ENCODE measurements at places on chromosomes 12 and 14.

DNA sequence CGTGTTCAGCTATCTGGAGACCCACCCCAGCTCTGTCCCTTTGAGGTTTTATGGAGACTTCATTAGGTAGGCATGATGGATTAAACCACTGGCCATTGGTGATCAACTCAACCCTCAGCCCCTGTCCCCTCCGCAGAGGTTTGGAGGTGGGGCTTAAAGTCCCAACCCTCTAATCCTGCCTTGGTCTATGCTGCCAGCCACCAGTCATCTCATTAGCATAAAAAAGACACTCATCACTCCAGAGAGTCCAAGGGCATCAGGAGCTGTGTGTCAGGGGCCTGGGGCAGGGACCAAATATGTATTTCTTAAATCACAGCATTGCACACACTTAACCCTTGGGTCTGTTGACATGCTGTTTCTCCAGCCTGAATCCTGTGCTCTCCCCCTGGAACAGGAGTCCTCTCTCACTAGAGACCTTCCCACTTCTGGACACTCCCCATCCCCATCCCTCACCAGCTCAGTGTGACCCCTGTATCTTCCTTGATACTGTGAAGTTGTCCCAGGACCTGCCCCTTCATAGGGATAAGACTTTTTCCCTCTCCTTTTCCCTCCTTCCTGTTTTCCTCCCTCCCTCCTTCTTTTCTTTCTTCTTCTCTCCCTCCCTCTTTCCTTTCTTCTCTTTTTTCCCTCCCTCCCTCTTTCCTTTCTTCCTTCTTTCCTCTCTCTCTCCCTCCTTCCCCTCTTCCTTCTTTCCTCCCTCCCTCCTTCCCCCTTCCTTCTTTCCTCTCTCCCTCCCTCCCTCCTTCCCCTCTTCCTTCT lies 54.7 kb upstream of the CLMN start:
- DNase-seq = no peak

GRCh38 chr12:14906114-14906513 lies 20.5 kb upstream of the MGP start:
- no peak for DNase-seq

GRCh38 chr12:48972213-48972951 lies 847 bp upstream of the WNT10B start:
- no peak for DNase-seq

GRCh38 chr12:113069149-113069548 lies 12.6 kb downstream of the DTX1 start:
- no peak for DNase-seq

- DNase-seq = no peak
Observed at GRCh38 chr14:72196237-72197015, 264.2 kb downstream of the RGS6 start.

DNA sequence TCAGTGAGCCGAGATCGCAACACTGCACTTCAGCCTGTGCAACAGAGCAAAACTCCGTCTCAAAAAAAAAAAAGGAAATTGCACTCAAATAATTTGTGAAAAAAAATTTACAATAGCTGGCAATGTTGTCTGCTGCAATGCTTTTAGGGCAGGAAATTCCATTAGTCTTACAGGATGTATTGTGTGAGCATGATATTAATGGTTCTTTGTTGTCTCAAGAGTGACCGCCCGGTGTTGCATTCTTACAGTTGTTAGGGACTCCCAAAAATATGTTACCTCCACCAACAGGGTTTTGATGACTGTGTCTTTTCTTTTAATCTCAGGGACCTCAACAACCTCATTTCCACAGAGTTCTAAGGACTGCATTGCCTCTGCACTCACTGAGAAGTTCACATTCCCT lies 44.8 kb downstream of the PZP start:
- no peak for DNase-seq

DNA sequence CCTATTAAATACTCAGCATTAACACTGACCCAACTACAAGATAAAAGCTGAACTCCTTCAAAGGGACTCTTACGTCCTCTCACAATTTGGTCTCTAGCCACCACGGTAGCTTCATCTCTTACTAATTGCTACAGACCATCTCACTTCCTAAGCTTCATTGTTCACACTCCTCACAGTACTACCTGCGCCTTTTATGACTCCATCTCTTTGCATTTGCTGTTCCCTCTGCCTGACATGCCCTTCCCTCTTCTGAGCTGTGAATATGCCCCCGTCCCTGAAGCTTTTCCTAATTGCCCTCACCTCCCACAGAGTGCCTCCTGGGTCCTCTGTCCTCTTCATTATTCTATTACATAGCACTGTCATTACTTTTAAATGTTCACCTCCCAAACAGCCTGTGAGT lies 2.5 kb downstream of the EEA1 start:
- no peak for DNase-seq

GRCh38 chr14:54935958-54936357 lies 33.3 kb upstream of the GCH1 start:
- DNase-seq = no peak

DNA sequence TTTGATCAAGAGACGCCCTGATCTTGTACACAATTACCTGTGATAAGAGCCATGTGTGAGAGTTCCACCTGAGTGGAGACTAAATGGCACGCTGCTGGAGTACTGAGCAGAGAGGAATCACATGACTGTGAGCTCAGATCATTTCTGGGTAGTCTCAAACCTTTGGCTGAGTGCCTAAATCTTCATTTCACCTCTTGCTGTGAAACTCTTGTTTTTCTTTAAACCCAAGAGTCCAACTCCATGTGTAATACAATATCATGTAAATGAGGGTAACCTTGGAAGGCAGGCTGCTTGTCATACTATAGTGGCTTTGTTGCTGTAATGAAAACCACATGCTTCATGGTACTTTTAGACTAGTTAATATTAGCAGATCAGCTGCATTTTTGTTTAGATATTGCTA lies 156.9 kb downstream of the CAND1 start:
- DNase-seq = no peak

GRCh38 chr12:81296556-81297305 lies 218.9 kb downstream of the ACSS3 start:
- DNase-seq = no peak

DNA sequence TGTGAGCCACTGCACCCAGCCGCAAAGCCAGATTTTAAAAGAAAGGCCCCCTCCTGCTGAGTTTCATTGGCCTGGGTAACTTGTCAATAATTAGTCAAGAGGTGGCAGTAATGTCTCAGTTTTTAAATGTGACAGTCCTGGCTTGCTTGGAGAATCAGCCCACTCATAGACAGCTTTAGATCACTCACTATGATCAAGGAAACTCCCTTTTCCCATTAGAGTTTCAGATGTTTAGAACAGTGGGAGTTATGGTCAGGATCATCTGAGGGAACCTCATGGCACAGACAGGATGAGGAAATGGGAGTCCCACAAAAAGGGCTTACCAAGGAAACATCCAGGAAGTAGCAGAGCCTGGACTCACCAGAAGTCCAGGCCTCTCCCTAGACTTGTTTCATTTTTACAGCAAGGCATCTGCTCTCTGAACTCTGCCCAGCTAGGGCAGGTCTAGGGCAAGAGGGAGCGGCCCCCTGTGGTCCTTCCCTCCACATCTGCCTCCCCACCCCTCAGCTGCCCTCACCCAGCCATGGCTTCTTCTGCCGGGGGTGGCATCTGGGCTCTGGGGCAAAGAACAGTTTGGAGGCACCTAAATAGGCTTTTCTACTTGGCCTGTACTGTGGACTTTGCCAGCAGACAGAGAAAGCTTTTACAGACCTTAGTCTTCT lies 11.2 kb downstream of the BCL2L14 start:
- DNase-seq = no peak

GRCh38 chr12:51362747-51363342 lies 16.4 kb upstream of the CELA1 start:
- no peak for DNase-seq

DNA sequence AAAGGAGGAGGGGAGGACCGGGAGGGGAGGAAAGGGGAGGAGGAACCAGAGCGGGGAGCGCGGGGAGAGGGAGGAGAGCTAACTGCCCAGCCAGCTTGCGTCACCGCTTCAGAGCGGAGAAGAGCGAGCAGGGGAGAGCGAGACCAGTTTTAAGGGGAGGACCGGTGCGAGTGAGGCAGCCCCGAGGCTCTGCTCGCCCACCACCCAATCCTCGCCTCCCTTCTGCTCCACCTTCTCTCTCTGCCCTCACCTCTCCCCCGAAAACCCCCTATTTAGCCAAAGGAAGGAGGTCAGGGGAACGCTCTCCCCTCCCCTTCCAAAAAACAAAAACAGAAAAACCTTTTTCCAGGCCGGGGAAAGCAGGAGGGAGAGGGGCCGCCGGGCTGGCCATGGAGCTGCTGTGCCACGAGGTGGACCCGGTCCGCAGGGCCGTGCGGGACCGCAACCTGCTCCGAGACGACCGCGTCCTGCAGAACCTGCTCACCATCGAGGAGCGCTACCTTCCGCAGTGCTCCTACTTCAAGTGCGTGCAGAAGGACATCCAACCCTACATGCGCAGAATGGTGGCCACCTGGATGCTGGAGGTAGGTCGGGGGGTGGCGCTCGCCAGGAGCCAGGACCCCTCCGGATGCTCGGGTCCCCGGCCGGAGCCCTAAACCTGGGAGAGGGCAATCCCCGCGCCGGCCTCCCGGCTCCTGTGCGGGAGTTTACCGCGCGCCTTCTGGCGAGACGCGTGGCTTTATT lies at the start of gene CCND2:
Gene CCND2, plus strand, starts transcription at position 111 of the 744 bp plus-strand sequence. Its CDS starts 279 bp downstream, at position 390.
- peak; percentile 82 for DNase-seq

- DNase-seq = no peak
Observed at GRCh38 chr12:83141460-83141994, 454.8 kb downstream of the TMTC2 start.

DNA sequence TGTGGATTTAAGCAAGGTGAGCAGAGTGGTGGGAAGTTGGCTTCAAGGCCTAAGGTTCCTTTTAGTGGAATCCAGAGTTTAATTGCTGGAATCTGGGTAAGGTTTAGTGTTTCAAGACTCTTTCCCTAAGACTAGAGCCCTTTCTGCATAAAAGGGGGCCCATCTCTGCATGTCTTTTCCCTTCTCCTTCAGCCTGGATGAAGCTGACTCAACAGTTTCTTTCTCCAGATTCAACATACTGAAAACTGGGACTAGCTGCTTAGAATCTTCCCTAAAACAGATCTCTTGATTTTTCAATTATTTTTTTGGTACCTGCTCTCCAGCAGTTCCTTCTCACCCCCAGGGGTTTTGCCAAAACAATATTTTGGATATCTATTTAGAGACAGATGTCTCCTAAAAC lies 34.0 kb downstream of the SLC4A8 start:
- no peak for DNase-seq

DNA sequence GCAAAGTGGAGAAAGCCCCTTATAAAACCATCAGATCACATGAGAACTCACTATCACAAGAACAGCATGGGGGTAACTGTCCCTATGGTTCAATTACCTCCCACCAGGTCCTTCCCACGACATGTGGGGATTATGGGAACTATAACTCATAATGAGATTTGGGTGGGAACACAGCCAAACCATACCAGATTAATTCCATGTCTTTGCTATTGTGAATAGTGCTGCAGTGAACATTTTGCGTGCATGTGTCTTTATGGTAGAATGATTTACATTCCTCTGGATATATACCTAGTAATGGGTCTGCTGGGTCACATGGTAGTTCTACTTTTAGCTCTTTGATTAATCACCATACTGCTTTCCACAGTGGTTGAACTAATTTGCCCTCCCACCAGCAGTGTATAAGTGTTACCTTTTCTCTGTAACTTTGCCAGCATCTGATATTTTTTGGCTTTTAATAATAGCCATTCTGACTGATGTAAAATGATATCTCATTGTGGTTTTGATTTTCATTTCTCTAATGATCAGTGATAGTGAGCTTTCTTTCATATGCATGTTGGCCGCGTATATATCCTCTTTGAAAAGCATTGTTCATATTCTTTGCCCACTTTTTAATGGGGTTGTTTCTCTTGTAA lies 29.7 kb upstream of the SAV1 start:
- no peak for DNase-seq

GRCh38 chr12:130965668-130966067 lies 12.0 kb downstream of the ADGRD1 start:
- no peak for DNase-seq

- peak; percentile 20 for DNase-seq
Observed at GRCh38 chr12:104790296-104791125, 167.6 kb downstream of the SLC41A2 start.

- no peak for DNase-seq
Observed at GRCh38 chr12:23536293-23536692, 413.2 kb downstream of the SOX5 start.

GRCh38 chr12:52279422-52280318 lies 5.2 kb downstream of the KRT86 start:
- no peak for DNase-seq

DNA sequence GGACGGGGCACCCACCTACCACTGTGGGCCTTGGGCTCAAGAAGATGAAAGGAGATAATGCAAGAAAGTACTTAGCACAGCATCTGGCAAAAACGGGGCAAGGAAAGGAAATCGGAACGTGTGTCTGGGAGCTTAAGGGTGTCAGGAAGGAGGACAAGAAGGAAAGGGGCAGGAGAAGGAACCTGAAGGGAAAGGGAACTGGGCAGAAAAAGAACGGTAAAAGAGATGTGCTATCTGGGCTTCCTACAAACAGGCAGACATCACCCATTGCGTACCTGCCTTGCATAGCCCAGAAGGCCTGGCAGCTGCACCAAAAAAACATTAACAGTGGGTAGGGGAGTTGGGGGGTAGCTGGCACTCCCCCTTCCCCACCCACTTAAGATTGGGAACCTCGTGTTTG lies 958 bp upstream of the REM2 start:
- no peak for DNase-seq

- no peak for DNase-seq
Observed at GRCh38 chr14:95516554-95517181, at the start of gene SYNE3. Gene SYNE3, minus strand, starts transcription at chr14:95516650. Its CDS starts 40,829 bp downstream, at chr14:95475821.

GRCh38 chr12:79897617-79898016 lies 37.3 kb downstream of the PPP1R12A start:
- no peak for DNase-seq

GRCh38 chr14:58571769-58572472 lies 65.8 kb upstream of the DACT1 start:
- no peak for DNase-seq

- DNase-seq = no peak
Observed at GRCh38 chr12:72522411-72522810, 250.2 kb downstream of the TRHDE start.

- no peak for DNase-seq
Observed at GRCh38 chr12:47985596-47986290, 18.5 kb downstream of the COL2A1 start.

DNA sequence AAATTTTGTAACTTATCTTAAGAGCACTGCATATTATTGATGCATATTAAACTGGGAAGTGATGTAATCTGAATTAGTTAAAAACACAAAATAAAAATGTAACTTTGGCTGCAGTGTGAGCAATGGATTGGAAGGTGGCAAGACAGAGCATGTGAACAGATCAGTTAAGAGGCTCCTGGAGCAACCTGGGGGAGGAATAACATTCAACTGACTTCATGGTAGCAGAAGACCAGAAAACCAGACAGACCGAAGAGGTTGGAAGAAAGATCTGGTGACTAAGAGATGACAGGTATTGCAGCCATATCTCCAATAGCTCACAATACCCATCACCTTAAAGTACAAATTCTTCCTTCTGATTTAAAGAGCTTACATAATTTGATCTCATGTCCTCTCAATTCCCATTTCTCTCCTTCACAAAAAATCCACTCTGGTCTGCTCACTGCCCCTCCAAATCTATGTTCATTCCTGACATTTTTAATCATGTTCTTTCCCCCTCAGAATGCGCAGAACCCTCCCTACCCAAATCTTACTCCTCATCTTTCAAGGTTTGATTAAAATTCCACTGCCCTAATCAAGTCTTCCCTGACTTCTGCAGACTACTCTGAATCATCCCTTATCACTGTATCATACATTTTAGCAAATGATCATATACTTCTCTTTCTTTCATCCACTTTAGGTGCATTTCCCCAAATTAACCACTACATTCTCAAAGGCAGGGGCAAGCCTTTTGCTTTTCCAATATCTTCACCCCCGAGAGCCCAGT lies 51.5 kb downstream of the DUSP16 start:
- no peak for DNase-seq

GRCh38 chr12:10304161-10304574 lies 3.5 kb upstream of the KLRD1 start:
- no peak for DNase-seq

Measured in stimulated activated CD4-positive, alpha-beta T cell treated with anti-CD3 and anti-CD28 coated beads, Interleukin-1b, Interleukin-23, amount 100 ng/mL, for 24 hours (primary cell).